ENCODE measurements at places on chromosomes 1 and 21.

- DNase-seq = no peak
Observed at GRCh38 chr1:22685591-22686059, 25.0 kb upstream of the EPHB2 start.

DNA sequence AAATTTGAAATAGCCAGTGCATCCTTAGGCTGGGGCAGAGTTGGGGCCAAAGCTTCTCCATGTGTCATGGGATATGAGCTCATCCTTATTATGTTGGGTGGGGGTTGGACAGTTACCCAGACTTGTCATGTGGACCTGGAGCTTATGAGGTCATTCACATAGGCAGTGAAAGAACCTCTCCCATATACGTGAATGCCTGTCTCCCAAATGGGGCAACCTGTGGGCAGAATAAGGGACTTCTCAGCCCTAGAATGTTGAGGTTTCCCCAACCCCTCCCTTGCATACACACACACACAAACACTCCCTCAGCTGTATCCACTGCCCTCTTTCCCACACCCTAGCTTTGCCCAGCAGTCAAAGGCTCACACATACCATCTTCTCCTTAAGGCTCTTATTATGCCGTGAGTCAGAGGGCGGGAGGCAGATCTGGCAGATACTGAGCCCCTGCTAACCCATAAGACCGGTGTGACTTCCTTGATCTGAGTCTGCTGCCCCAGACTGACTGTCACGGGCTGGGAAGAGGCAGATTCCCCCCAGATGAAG is 2.3 kb upstream of the IVL start:
- DNase-seq = no peak

DNA sequence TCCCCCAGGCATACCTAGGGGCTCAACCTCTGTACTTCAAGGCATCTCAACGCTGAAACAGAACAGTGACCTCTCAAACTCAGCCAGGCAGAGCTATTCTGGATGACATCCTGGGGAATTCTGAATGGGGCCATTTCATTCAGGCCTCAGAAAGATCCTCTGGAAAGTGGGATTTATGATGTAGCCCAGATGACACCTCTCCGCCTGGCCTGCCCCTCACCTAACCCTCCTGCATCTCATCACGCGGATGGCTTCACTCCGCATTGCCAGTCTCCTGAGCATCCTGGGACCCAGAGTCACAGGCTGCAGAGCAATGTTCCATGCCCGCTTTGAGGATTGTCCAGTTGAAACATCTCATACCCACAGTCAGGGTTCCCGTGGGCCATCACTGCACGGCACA is 1.2 kb downstream of the SPATA46 start:
- no peak for DNase-seq

- no peak for DNase-seq
Observed at GRCh38 chr1:85406887-85407533, 57.9 kb downstream of the DDAH1 start.

DNA sequence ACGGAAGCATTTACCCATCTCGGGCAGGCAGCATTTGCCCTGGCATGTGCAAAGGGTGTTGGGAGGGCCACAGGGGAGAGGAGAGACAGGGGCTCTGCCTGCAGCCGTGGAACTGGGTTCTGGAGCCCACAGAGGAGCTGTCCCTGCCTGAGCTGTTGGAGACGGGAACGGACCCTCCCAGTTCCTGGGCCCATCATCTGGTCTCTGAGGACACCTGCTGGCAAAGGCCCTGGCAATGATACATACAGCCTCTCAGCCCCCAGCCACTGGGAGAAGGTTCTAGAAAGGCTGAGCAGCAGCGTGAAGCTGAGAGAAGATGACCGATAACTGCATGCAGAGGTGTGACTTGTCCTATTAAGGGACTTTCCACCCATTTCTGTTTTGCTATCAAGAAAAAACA is 31.4 kb downstream of the FAAP20 start:
- DNase-seq = no peak

Data from NCI-H460 (cell line).